ENCODE measurements at places on chromosomes 2 and 18.

- no peak for DNase-seq
Observed at GRCh38 chr18:13804305-13804704, 19.6 kb upstream of the MC5R start.

DNA sequence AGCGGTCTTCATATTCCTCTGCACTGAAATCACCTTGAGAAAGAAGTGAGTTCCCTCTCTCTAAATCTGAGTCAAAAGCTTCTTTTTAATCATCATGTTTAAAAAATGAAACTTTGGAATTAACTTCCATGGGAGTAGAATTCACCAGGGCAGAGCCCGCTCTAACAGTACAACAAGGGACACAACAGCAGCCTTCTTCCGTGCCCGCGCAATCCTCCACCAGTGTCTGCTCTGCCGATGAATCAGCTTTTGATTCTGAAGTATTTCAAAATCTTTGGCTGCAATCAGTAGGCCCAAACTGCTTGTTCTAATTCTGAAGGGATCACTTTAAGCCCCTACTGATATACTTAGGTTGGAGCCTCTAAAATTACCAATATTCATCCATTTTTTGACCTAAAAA is 76.9 kb downstream of the USP40 start:
- DNase-seq: no peak

DNA sequence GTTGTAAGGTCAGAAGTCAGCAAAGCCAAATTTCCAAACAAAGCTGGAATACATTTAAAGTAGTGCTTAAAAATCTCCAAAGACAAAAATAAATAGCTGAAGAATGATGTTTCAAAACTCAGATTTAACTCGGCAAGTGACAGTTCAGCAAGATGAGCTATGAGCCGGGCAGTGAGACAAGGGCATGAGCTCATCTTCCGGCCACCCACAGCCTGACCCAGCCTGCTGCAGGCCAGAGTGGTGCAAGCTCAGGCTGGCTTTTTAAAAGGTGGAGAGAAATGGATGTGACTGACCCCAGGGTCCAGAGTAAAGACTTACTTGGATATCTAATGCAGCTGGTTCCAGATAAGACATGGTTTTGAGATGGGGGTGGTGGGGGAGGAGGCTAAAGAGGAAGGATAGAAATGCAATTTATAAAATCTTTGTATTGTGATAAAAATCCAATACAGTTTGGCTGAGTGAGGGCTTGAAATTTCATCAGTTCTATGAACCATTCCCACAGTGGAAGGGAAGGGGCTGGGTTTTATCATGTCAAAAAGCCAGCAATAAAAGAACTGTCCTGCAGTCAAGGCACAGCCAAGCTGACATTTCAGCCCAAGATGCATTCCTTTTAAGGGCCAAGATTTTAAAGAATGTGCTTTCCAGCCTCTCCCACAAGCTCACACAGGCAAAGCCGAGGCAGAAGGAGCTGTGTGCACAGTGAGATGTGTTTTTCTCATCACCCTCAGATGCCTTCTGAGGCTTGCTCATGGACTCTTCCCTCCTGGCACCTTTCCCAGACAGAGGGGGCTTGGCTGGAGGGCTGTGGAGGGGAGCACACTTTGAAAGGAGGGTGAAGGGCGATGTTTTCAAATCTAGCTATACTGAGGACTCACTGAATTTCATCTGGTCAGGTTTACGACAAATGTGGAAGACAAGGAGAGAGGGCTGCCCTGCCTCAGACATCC is 97.9 kb upstream of the KLHL29 start:
- DNase-seq: no peak

DNA sequence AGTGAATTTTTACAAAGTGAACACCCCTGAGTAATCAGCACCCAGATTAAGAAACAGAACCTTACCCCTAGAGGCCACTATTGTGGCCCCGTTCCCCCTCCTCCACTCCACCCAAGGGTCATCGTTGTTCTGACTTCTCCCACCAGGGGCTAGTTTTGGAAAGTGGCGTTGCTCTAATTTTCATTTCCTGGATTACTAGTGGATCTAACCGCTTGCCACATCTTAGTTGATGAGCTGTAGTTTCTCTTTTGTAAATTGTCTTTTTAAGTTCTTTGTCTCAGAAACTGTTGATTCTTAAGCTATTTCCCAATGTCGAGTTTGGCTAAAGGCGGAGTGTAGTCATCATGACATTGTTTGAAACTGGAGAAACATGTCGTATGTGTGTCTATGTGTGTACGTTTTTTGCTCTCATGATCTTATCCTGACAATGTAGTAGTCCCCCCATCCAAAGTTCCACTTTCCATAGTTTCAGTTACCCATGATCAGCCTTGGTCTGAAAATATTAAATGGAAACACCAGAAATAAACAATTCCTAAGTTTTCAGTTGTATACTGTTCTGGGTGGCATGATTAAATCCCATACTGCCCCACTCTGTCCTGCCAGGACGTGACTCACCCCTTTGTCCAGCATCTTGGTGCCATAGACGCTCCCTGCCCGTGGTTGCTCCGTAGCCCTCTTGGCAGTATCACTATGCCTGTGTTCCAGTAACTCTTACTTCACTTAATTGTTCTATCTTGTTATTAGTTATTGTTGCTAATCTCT is 71.0 kb upstream of the SP3 start:
- no peak for DNase-seq

DNA sequence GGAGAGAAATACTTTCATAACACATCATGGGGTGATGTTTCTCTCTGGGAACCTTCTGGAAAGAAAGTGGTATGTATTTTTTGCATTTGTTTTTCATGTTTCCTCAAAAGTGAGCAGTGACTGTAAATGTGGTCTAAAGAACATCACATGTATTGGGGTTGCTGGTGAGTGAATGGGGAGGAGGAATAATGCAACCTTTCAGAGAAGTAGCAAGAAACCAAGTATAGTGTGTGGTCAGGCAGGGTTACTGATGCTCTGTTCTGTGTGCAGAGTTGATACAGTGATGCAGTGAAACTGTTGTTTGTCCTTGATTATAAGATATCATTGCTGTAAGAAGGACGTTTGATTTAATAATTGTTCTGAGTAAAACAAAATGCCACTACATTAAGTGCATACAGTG is 24.1 kb downstream of the ADNP2 start:
- DNase-seq: no peak

- DNase-seq: no peak
Observed at GRCh38 chr2:161068670-161069069, 91.6 kb upstream of the TANK start.

DNA sequence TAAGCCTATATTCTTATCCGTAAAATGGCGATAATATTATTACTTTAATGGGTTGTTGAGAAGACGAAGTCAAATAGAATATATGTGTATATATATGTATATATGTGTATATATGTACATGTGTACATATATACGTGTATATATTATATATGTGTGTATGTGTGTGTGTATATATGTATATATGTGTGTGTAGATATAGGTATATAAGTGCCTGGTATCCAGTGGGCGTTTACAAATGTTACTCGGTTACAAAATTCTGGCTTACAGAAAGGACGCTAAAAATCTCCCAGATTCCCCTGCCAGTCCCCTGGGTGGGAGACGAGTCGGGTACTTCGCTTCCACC is 295 bp upstream of the MTX2 start:
- no peak for DNase-seq

DNA sequence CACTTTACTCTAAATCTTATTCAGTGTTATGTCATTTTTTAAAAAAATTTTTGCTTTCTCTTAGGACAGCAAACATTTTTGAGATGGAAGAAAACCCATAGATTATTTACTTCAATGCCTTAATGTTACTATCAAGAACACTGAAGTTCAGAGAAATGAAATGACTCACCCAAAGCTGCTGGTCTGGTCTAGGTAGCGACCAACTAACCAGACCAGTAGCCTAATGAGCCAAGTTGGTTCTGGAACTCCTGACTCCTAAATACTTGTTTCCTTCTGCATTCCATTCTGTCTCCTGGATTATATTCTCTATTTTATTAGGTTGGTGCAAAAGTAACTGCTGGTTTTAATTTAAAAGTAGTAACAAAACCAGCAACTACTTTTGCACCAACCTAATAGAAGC is 35.4 kb downstream of the SLC8A1 start:
- DNase-seq: no peak

DNA sequence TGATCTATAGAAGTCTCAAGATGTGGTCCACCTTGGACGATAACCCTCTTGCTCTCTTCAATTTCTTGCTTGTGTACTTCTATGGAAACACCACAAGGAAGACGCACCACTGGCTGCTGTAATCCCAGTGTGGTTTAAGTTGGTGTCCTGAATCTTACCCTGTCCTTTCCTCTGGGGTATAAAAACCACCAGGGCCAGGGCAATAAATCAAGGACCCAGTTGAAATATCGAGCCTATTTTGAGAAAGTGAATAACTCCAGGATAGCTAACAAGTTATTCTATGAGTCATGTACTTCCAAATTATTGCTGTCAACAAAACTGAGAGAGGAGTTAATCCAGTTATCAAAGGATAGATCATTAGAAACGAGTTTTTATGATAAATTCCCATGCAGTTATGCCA is 137.0 kb downstream of the RND3 start:
- no peak for DNase-seq

- DNase-seq: no peak
Observed at GRCh38 chr2:79715338-79715737, 202.5 kb downstream of the CTNNA2 start.

- no peak for DNase-seq
Observed at GRCh38 chr2:32652555-32653209, 24.8 kb downstream of the TTC27 start.

GRCh38 chr2:54059504-54059903 is 55.9 kb upstream of the ACYP2 start:
- DNase-seq: no peak

DNA sequence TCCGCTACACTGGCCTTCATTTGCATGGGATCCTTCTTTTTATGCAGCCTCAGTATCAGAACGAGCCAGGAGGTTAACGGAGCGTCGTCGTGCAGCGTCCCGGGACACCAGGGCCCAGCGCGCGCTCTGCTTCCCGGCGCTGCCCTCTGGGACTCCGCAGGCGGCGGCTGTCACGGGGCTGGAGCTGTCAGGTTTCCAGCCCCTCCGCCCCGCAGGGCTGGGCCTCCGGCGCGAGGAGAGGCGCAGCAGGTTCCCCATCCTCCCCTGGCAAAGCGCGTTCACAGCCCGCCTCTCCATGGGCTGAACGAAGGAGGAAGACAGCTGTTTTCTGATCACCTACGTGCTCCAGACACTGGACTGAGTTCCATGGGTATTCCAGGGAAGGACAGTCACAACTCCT is 12.5 kb upstream of the PAX8 start:
- no peak for DNase-seq

GRCh38 chr2:218400167-218400929 is 680 bp downstream of the CTDSP1 start:
- no peak for DNase-seq

DNA sequence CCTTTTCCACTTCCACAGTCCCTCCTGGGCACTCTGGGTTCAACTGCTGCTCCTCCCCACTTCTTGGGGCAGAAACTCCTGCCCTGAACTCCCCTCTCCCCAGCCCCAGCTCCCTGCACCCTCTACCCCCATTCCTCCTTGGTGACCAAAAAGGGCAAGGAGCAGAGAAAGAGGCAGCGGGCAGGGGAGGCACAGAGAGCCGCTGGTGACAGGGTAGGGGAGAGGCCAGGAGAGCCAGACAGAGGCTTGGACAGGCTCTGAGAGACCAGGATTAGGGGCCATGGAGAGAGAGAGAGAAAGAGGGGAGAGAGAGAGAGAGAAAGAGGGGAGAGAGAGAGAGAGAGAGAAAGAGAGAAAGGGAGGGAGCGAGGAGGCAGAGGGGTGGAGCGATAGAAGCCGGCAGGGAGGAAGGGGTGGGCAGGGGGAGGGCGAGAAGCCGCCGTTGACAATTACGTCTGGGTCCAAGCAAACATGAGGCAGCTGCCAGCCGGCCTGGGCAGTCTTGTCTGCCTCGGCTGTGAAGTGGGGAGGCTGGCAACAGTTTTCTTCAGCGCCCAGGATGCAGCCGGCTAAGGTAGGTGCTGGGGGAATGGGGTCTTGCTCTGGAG is at the start of gene KCNIP3:
Gene KCNIP3 (plus strand): TSS at position 468 of the 608 bp plus-strand sequence. CDS start 92 bp downstream, at position 560.
- no peak for DNase-seq

DNA sequence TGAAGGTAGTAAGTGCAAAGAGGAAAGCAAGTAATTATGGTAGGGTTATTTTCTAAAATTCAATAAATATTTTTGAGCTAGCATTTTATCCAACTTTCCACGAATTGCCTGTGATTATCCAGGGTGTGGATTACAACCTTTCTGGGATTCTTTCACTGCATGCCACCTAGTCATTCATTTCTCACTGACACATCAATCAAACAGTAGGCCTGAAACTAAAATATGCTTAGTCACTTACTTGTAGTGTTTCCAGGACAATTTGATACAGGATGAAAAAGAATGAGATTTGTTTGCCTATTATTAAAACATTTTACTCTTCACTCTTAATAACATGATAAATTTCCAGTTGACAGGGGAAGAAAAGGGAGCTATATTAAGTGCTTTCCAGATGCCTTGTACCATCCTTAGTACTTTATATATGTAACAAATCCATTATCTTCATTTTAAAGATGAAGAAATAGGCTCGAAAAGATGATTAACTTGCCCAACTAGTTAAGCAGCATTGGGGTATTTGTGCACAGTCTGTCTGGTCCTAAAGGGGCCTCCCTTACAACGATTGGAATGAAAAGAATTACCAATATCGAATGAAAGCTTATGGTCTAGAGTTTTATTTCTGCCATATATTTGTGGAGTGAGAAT is 70.4 kb downstream of the KCTD1 start:
- DNase-seq: no peak
